ENCODE measurements at places on chromosomes 6 and 20. TPM values are rescaled to one million over a fixed set of nuclear protein-coding genes. Genes with fewer than 3 reads are reported as not detected.

RBBP8NL gene
- total RNA-seq = not detected

LCA5 gene
- 12.3 TPM for total RNA-seq

CCN6 gene
- total RNA-seq = not detected

LY6G6F gene
- not detected for total RNA-seq

TNF gene
- total RNA-seq = 0.78 TPM

MKKS gene
- 23.0 TPM for total RNA-seq

DUSP15 gene
- 7.8 TPM for total RNA-seq

IPCEF1 gene
- 147 TPM for total RNA-seq

MICB gene
- total RNA-seq = 1.6 TPM

LRRC73 gene
- total RNA-seq = 15.8 TPM

ERVFRD-1 gene
- total RNA-seq = not detected

PROCR gene
- 2.3 TPM for total RNA-seq

LY6G6C gene
- 0.63 TPM for total RNA-seq

GNAS-AS1 gene
- total RNA-seq = not detected

EYS gene
- total RNA-seq = 0.90 TPM

TREML1 gene
- 1.3 TPM for total RNA-seq

DNA sequence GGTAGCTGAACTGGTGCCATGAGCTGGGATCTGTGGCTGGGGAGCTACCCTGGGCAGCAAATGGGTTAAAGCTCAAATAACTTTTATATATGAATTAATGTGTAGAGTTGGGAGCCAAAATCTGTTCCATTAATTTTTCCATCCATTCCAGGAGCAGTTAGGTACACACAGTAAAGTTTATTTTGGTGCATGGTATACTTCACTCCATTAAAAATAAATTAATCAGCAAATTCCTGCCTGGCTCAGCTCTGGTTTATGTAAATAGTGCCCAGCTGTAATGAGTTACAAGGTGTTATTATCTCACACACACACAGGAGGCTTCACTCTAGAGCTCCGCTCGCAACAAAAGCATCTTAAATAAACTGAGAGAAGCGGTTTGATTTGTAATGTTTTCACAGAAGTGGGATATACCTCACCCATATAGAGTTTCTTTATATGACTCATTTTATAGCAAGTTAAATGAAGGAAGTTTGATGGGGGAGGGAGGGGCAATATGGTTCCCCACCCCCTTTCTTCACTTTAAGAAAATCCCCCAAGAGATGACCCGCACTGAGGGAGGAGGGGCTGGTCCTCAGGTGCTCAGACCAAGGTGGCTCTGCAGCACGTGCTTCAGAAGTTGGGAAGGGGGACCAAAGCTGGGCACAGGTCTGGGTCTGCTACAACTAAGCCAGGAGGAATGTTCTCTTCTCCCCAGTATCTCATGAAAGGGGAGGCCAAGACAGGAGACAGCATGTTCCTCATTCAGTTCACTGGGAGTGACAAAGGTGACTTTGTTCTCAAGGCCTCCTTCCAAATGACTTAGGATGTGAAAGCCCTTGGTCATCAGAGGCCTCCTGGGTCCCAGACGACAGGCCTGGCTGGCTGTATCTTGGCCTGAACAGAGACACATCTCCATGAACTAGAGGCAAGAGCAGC, 10.5 kb upstream of the FAM83C start:
- DNase-seq = no peak

DNA sequence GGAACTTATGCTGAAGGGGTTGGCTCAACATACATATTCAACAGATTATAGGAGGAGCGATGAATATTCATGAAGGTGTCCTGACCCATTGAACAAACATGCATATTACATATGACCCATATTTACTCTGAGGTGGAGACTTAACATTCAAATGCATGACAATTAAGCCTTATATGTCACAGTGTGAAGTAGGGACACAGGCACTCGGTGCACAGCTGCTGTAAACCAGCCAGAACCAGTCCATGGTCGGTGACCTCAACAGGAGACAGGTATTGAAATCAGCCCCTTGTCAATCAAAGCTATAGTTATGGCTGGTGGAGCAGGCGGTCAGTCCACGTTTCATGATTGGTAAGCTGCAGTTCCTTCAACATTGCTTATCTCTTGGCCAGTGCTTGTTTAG, 347.3 kb downstream of the THBS2 start:
- DNase-seq = no peak

- DNase-seq = no peak
Observed at GRCh38 chr6:89492025-89492640, 59.2 kb downstream of the ANKRD6 start.

DNA sequence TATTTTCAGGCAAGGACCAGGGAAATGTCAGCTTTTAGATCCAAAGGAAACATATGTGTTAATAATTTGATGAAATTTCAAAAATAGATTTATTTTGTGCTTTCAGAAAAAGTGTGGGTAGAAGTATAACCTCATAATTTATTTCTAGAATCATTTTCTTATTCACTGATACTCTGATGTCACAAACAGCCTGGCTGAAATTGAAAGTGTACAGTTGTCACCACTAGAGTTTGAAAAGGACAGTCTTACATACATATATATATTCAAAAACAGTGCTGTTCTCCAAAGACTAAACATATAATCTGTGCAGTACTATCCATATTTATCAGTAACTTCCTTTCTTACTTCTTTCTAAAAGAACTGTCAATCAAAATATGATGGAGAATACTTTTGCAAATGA, 254.4 kb upstream of the KCNQ5 start:
- no peak for DNase-seq

DNA sequence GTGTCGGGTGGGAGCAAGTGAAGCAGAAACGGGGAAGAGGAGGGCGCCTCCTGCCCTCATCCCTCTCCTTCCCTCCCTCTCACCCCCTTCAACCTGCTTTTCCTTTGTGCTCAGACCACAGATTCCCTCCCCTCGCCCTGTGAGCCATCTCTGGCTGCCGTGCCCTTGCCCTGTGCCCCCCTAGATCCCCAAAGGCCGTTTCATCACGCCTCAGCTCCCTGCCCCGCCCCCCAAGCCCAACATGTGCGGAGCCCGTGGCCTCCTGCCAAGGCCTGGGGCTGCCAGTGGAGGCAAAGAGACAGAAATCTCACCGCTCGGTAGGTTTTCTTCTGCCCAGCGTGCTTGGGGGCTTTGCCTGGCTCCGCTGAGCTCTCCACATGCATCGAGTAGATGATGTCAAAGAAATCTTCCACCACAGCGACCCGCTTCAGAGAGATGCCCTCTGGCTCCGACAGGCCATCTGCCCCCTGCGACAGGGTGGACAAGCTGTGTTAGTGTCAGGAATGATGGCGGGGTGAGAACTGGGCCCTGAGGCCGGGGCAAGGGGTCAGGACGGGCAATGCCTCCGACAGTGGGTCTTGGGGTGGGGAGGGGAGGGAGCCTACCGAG, 57.6 kb downstream of the NOL4L start:
- DNase-seq = no peak

GRCh38 chr20:63166193-63167020, 49.5 kb downstream of the YTHDF1 start:
- DNase-seq = no peak

- no peak for DNase-seq
Observed at GRCh38 chr20:20207872-20208271, 155.5 kb downstream of the CFAP61 start.

- DNase-seq = no peak
Observed at GRCh38 chr6:143632894-143633293, 44.9 kb upstream of the PHACTR2 start.

- DNase-seq = no peak
Observed at GRCh38 chr6:6052216-6052615, 45.5 kb upstream of the NRN1 start.

DNA sequence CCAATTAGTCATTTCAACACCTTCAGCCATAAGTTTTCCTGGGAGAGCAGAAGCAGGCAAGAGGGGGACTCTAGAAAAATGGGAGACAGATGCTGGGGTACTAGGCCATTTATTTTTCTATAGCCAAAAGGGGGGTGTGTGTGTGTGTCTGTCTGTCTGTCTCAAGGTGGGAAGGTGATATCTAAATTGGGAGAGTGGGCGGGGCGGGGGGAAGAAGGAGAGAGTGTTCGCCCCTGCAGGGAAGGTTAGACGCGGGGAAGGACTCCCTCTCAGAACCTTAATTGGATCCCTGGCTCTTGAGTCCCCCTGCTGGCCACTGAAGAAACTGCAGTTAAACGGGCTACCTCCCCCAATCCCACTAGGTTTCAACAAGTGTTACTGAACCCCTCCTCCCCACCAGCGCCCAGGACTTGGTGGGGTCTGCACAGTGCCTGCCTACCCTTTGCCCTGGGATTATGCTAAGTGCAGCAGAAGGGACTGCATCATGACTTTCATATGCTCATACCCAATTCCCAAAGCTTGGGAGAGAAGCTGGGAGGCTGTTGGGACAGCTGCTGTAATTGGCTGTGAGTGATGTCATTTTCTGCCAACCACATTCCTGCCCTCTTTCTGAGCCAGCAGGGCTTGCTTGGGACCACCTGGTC, 45.8 kb downstream of the FOXP4 start:
- DNase-seq = peak; percentile 83

GRCh38 chr6:13614126-13614925, 809 bp upstream of the NOL7 start:
- DNase-seq = no peak

- no peak for DNase-seq
Observed at GRCh38 chr6:136544326-136544725, 5.9 kb downstream of the MAP7 start.

GRCh38 chr6:25832307-25832662, 433 bp upstream of the SLC17A1 start:
- no peak for DNase-seq

GRCh38 chr6:109053336-109053735, 41.3 kb downstream of the SESN1 start:
- no peak for DNase-seq

DNA sequence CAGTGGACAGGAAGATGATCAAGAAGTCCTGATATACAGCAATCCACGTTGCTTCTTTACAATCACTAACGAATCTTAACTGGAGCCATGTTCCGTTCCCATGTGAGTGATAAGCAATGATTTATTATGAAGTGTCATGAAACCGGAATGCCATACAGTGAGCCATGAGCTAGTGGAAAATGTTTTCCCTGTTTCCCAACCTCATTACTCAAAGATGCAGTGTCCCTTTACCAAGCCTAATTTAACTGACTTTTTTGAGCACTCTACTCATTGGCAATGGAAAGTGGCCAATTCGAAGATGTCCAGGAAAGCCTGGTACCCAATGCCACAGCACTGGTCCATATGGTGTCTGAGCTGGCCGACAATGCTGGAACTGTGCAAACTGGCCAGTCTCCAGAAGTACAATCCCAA, 148.3 kb downstream of the ZNF217 start:
- DNase-seq = no peak

DNA sequence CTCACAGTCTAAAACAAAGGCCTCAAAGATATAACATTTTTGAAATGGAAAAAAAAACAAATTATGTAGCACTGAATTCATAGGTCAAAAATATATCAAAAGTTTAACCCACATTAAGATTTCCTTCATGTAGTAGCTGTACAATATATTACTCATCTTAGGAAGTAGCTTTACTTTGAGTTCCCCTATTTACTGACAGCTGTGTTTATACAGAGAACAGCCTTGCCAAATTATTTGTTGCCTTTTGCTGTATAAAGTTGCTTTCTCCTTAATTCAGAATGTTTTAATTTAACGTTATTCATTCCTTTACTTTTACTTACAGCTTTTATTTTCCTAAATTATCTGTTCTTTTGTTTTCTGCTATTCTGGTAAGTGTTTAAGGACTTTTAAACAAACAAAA, 181.0 kb downstream of the COL12A1 start:
- no peak for DNase-seq

GRCh38 chr6:29826271-29826670, 1.4 kb upstream of the HLA-G start:
- no peak for DNase-seq

DNA sequence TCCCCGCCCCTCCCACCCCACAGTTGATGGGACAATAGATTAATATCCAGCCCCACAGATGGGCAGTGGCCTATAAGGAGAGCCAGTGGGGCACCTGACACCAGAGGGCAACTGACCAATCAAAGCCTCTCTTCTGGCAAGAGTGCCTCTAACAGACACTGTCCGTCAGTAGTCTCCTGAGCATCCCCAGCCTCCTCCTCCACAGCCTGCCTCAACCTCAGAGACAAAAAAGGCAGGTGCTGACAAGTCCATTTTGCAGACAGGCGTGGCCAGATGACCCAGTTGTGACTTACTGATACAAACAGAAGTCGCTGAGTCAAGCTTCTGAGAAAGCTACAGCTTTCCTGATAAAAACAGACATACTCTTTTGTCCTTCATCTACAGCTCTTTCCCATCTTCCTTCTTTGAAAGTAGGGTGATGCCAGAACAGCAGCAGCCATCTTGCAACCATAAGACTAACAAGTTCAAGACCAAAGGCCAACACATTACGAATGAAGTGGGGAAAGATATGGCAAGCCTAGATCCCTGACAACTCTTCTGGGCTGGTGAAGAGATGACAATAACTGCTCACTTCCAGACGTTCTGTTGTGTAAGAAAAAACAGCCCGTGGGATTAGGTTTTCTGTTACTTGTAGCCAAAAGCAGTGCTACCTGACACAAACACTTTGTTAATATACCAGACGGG, 12.3 kb downstream of the PPIL1 start:
- no peak for DNase-seq

- DNase-seq = no peak
Observed at GRCh38 chr6:106886081-106886843, 88.3 kb downstream of the CD24 start.

DNA sequence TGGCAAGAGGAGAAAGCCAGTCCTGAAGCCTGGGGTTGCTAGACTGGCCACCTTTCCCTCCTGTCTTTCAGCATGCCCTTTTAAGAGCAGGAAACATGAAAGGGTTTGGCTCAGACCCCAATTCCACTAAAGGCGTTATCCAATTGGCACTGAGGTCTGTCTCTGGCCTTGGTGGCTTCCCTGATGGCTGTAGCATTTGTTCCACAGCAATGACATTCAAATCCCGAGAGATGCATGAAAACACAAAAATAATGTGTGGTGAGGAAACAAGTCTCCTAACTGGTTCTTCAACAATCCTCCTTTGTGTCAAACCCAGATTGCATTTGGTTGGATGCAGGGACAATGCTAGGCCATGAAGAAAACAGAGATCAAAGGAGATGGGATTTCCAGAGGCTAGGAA, 56.5 kb upstream of the ADTRP start:
- DNase-seq = no peak

DNA sequence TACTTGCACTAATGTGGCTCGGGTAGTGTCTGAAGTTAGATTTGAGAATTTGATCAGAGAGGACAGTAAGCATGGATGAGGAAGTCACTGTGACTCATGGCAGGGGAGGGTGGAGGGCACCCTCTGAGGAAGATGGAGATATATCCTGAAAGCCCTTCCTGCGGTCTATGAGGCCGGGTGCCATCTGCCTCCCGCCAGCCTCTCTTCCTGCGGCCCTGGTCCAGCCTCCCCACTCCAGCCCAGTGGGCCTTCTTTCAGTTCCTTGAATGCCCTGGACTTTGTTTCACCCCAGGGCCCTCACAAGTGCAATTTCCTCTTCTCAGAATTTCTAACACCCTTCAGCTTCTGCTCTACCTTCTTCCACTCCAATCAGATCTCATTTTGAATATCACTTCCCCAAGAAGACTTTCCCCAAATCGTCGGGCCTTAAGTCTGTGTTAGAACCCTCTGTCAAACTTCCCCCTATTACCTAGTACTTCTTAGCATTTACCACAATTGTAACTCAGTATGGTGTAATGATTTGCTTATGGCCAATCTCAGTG, 20.2 kb upstream of the TNFAIP3 start:
- DNase-seq = no peak

All from dorsolateral prefrontal cortex (tissue), 122 donors.